NCI-H1092 (cell line): ENCODE measurements at places on chromosomes 11 and 22.

DNA sequence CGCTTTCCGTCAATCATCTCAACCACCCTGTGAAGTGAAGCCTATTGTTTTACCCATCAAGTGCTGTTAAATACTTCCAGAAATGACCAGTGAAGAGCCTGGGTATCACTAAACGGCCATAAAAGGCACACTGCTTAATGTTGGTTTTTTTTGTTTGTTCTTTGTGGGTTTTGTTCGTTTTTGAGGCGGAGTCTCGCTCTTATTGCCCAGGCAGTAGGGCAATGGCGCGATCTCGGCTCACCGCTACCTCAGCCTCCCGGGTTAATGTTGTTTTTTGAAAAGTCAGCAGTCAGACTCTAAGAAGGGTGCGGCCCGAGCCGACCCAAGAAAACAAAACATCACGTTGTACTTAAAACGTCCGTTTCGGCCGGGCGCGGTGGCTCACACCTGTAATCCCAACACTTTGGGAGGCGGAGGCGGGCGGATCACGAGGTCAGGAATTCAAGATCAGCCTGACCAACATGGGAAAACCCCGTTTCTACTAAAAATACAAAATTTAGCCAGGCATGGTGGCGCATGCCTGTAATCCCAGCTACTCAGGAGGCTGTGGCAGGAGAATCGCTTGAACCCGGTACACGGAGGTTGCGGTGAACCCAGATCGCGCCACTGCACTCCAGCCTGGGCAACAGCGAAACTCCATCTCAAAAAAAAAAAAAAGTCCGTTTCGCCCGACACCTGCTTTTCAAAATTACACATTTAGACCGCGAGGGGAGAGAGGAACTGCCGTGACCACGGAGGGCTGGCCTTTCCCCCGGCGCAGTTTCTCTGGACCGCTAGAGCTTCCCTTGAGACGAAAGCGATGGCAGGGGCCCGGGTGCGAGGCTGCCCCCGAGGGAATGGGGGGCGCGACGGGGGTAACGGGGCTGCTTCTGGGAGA lies 714 bp downstream of the CD59 start:
- DNase-seq: no peak

- DNase-seq: no peak
Measured at GRCh38 chr11:7759010-7759409, 37.7 kb downstream of the OR5P2 start.

DNA sequence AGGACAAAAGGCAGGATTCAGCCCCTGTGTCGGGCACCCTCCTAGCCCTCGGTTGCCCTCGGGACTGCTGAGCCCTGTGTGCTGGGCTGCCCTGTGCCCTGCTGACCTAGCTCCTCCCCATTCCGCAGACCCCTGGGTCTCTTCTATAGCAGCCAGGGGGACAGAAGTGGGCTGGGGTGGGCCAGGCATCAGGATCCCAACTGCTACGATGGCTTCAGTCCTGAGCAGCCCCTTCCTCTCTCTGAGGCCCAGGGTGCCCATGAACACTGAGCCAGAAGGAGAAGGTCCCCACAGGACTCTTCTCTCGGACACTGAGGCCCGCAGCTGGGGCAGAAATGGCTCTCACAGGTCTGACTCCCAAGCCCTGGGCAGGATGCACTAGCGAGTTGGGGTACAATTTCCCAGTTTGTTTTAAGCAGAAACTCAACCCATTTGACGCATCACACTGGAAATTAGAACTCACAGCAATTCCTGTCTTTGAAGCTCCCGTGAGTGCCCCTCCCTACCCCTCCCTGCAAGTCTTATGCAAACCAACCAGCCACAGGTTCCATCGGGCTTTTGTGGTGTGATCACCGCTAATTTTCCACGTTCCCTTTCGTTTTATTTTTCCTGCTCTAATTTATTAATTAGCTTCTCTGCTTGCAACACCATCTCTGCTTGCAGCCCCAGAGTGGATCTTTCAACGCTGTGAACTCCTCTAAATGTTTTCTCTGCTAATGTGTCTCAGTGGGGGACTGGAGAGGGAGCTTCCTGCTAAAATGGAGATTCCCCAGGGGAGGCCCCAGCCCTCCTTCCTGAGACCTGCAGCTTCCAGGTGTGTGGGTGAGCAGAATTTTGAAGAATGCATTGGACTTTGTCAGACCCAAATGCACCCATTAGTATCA lies 56.7 kb downstream of the PHF21B start:
- DNase-seq: no peak

DNA sequence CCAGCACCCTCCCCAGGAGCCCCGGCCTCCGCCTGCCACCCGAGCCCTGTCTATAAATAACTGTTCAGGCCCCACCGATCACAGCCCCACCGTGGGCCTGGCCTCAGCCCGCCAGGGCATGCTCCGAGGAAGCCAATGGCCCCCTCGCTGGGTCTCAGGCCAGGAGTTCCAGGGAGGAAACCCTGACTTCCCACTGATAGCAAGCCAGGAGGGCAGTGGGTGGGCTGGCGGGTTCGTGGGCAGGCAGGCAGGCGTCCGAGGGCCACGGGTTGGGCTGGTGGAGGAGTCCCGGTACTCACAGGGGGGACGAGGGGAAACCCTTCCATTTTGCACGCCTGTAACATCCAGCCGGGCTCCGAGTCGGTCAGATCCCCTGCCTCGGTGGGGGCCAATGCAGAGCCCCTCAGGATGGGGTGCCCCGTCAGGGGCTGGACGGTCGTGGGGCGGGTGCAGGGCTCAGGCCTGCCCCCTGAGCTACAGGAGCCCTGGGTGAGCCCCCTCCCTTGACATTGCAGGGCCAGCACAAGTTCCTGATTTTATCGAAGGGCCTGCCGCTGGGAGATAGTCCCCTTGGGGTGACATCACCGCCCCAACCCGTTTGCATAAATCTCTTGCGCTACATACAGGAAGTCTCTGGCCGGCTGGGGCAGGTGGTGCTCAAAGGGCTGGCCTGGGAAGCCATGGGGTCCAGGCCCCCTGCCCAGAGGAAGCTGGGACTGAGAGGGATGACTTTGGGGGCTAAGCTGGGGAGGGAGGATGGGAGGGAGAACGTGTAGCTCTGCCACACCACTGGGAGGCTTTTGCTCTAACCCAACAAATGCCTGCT lies at the start of gene SPI1:
TSS of gene SPI1 (minus strand) at position 538 of the 826 bp plus-strand sequence. CDS start at position 344, 194 bp downstream.
- no peak for DNase-seq

- no peak for DNase-seq
Measured at GRCh38 chr11:86443415-86443814, 68.7 kb downstream of the CCDC81 start.

GRCh38 chr11:103994094-103994493 lies 42.3 kb upstream of the DDI1 start:
- DNase-seq: no peak
